Breast epithelium (tissue), 4 donors: ENCODE measurements at places on chromosomes 3 and 15. TPM values are rescaled to one million over a fixed set of nuclear protein-coding genes. Genes with fewer than 3 reads are reported as not detected.

DNAH12 gene
- 0.33 TPM for total RNA-seq

FETUB gene
- total RNA-seq = not detected

PBRM1 gene
- 98.6 TPM for total RNA-seq

FANCI gene
- total RNA-seq = 7.9 TPM

CLDN11 gene
- total RNA-seq = 8.2 TPM

STARD9 gene
- 27.9 TPM for total RNA-seq

PLA2G4E gene
- not detected for total RNA-seq

ZNF860 gene
- total RNA-seq = 3.3 TPM

UPK1B gene
- total RNA-seq = not detected

CGNL1 gene
- total RNA-seq = 24.9 TPM

SFMBT1 gene
- 30.2 TPM for total RNA-seq

SLC51A gene
- total RNA-seq = not detected

CPA3 gene
- total RNA-seq = 10.1 TPM

TMEM266 gene
- 0.29 TPM for total RNA-seq

C3orf18 gene
- 15.1 TPM for total RNA-seq

LSMEM2 gene
- total RNA-seq = not detected

MYEF2 gene
- total RNA-seq = 29.4 TPM

CCRL2 gene
- total RNA-seq = 9.2 TPM

SUCNR1 gene
- 1.3 TPM for total RNA-seq

CDCP1 gene
- 11.3 TPM for total RNA-seq

GRCh38 chr3:126131881-126132750 is 48.2 kb upstream of the SLC41A3 start:
- no peak for DNase-seq

- no peak for DNase-seq
These were observed 109.1 kb downstream of the PPP2R3A start for GRCh38 chr3:136074546-136075170.

- DNase-seq = no peak
These were observed 80.4 kb upstream of the TCF12 start for GRCh38 chr15:56838085-56838484.

DNA sequence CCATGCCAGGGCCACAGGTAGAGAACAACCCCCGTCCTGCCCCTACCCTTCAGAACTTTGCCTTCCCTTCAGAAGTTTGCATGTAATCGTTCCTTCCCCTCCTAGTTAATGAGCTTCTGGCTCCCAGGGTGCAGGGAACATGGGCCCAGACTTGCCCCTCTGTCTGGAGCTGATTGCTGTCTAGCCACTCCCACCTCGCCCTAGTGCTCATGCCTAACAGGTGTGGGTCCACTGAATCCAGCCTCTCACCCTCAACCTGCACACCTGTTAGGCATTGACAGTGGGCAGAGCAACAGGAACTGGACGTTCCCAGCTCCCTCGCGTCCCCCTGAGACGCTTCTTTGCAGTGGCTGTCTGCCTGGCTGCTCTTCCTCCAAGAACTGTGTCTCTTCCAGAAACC is 40.3 kb downstream of the WNT5A start:
- no peak for DNase-seq

DNA sequence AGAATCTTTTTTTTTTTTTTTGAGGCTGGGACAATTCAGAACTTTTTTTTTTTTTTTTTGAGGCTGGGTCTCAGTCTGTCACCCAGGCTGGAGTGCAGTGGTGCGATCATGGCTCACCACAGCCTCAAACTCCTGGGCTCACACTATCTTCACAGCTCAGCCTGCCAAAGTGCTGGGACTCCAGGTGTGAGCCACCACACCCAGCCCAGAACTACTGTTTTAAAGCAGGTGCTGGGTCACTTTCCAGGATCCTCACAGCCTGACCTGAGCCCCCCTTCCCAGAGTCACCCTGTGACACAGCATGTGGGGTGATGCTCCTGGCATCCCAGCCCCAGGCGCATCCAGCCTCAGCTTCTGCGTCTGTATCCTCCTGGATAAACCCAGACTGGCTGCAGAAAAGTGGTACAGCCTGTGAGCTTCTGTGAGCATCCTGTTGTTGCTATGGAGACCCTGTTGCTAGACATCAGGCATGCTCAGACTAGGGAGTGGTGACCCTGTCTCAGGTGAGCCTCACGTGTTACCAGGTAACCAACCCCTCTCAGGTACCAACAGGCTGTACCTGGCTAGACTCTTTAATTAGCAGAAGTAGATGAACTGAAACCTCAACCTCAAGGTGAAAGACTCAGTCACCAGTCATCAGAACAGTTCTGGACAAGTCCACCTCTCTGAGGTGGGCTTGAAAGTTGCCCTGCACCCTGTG is 15.0 kb downstream of the KLF13 start:
- no peak for DNase-seq

DNA sequence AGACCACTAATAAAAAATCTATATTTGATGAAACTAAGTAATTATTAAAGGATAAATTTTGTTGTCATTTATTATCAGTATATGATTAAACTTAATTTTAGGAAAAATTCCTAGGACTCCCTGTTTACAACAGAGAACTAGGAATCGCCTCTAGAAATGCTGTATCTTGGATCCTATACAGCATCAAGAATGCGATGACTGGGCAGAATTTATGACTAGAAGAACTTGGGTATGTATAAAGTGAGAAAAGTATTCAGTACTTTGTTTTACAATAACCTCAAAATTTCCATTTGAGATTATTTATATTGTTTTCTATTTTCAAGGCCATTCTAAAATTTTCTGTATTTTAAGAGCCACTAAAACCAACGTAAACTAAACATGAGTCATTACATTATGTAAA is 82.3 kb upstream of the AGTR1 start:
- no peak for DNase-seq

DNA sequence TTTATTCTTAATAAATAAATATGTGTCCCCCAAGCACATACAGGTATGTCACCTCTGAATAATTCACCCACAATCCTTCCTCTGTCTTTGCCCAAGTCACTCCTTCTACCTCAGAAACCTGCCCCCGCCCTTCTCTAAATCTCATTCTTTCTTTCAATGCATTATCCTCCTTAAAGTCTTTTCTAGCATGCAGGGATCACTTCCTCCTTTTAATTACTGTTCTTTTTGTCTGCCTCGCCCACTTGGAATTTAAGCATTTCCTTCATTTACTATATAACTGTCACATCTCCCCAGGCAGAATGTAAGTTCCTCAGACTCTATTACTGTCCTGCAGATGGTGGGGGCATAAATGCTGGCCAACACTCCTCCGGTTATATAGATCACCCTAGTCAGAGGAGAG is 7.8 kb downstream of the CCDC80 start:
- no peak for DNase-seq

DNA sequence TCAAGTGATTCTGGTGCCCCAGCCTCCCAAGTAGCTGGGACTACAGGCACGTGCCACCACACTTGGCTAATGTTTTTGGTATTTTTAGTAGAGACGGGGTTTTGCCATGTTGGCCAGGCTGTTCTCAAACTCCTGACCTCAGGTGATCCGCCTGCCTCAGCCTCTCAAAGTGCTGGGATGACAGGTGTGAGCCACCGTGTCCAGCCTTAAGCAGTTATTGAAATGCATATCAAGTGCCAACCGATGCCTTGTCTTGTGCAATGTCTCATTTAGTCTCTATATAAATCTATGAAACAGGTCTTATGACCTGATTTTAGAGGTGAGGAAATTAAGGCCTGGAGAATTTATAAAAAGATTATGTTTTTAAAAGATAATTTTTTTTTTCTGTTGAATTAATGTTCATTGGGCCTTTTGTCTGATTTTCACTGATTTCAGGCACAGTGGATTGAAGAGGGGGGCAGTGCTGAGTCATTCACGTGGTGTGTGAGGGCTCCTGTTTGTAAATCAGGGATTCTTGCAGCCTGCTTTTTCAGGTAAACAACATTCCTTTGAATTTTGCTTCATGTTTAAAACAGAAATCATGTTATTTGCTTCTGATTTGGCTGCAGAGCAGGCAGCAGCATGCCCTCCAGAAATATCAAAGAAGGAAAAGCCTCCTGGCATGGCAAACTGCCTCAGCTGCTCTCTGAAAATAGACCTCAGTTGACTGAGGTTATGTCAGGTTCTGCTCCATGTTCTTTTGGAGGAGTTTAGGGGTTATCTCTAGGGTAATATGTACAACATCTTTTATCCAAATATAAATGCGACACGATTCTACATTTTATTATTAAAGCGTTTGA is 407.0 kb upstream of the RGMA start:
- no peak for DNase-seq

- DNase-seq = no peak
These were observed 37.4 kb downstream of the ZNF860 start for GRCh38 chr3:32018757-32019564.

DNA sequence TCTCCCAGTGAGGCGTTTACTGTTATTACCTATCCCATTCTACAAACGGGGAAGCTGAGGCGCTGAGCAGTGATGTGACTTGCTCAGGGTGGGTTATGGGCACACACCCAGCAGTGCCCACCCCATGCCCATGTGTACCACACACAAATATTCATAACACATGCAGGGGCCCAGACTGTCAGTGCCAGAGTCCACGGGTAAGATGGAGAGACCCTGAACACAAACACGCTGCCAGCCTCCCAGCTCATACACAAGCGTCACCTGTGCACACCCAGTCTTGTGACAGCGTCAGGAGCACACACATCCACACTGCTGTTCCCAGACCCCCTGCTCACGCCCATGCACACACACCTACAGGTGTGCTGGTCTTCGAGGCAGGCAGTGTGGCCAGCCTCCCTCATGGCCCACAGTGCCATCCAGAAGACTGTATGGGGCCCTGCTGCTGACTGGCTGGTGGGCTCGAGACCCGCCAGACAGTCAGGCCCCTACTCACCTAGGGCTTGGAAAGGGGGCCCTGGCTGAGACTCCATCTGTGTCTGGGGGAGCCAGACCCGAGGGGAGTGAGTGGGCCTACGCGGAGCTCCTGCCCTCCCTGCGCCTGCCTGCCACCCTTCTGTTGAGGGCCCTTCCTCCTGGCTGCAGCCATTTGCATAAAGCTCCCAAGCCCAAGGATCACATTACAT is 39.4 kb downstream of the DNAJB8 start:
- no peak for DNase-seq

DNA sequence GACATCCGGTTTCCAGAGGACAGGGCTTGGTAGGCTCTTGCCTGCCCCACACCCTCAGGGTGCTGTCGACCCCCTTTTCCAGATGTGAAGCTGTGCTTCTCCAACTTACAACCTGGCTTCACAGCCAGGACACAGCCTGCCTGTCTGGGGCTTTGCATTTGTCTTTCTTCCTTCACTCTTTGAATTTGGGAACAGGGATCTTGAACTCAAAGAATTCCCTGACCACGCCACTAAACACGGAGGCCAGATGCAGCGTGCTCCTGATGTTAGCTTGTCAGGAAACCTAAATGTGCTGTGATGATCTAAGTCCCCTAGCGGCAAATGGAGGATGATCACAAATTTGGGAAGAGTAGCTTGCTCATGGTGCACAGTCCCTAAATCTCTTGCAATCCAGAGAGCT is 244.8 kb upstream of the RGMA start:
- DNase-seq = no peak

DNA sequence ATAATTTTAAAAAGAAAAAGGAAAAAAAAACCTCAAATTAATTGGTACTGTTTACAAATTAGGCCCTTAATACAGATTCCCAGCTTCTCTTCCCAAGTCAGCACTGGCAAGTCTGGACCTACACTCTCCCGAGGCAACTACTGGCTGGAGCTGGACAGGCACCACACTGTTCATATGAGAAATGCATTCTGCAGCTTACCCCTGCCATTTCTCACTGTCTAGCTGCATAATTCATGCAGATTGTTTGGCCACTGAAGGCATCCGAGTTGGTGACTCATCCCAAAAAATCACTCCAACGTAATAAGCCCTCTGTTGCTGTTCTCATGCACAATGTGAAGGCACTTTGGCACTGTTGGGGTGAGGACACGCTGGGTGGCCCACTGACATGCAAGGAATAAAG is 45.3 kb downstream of the ROPN1B start:
- no peak for DNase-seq

DNA sequence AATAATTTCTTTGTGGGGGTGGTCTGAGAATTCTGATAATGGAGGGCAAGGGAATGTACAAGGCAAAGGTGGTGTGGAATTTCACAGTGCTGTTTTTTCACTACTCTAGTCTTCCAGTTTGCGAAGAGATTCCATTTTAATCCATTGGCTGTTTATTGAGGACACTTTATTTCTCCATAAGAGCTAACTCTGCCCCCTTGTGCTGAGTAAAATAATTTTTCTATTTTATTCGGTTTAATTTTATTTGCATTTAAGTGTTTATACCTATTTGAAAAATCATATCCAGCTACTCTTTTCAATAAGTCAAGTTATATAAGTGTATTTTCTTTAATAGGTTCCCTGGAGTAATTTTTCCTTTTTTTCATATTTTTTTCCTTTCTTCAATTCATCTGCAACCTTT is 840.1 kb downstream of the TUSC7 start:
- no peak for DNase-seq

- DNase-seq = no peak
These were observed 21.1 kb upstream of the ST6GAL1 start for GRCh38 chr3:186909078-186909853.

DNA sequence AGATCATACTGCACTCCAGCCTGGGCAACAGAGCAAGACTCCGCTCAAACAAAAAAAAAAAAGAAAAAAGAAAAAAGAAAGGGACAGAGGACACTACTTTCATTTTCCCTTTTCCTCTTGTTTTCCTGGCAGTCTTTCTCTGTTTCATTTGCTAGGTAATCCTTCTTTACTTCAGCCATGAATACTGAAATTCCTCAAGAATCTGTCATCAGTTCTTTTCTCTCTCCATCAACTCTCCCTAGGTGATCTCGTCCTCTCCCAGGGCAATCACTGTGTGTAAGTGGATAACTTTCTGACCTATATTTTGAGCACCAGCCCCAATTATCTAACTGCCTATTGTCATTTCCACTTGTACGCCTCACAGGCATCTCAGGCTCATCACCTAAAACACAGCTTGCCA is 51.5 kb downstream of the TTC23 start:
- DNase-seq = no peak

GRCh38 chr3:117463276-117464115 is 753.9 kb downstream of the TUSC7 start:
- no peak for DNase-seq

GRCh38 chr15:39720621-39721611 is 61.7 kb downstream of the FSIP1 start:
- DNase-seq = no peak

GRCh38 chr3:139427283-139428060 is 38.0 kb upstream of the COPB2 start:
- no peak for DNase-seq

GRCh38 chr15:32884146-32884545 is 166.3 kb downstream of the GREM1 start:
- DNase-seq = no peak

GRCh38 chr15:78090422-78091063 is 1.8 kb upstream of the SH2D7 start:
- no peak for DNase-seq

GRCh38 chr15:40061212-40061901 is 22.4 kb upstream of the SRP14 start:
- no peak for DNase-seq

- DNase-seq = no peak
These were observed 591.4 kb downstream of the NLGN1 start for GRCh38 chr3:173988909-173989308.

- DNase-seq = no peak
These were observed 31.4 kb upstream of the UACA start for GRCh38 chr15:70794596-70795310.

GRCh38 chr3:85652360-85652759 is 693.6 kb downstream of the CADM2 start:
- no peak for DNase-seq

GRCh38 chr3:170701696-170702678 is 116.1 kb upstream of the SLC7A14 start:
- no peak for DNase-seq

GRCh38 chr15:82877825-82878224 is 68.4 kb downstream of the WHAMM start:
- no peak for DNase-seq

GRCh38 chr3:176078906-176079305 is 1118.4 kb downstream of the TBL1XR1 start:
- no peak for DNase-seq
